ENCODE measurements at places on chromosomes 1 and 21.

- peak; percentile 84 for DNase-seq
Measured at GRCh38 chr1:15417059-15417934, 7.6 kb downstream of the EFHD2 start.

GRCh38 chr1:223304931-223305330 lies 59.0 kb downstream of the SUSD4 start:
- no peak for DNase-seq

DNA sequence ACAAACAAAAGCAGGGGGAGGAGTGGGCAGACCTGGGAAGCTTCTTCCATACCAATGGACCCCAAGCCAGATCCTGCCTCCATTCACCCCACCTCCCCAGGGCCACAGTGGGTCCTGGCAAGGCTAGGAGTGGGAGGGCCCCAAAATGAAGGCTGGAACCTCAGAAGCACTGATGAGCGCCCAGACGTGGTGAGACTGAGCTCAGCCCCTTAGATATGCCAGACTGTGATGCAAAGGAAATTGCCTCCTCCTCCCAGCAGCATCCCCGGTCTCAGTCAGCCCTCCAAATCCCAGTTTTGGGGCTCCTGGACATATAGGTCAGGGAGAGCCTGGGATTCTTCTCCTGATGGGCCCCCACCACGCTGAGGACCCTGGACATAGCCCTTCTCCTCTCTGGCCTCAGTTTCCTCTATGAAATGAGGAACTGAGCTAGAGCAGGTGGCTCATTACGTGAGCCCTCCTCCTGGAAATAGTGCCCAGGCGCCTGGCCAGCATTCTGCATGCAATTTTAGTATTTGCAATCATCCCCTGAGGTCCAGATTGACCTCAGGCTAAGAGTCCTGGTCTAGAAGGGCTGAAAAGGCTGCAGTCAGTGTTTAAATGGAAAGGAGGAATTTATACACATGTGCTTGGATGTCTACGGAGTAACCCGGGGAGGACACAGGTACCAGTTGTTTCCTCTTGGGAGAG lies 33.5 kb downstream of the RHBG start:
- no peak for DNase-seq

GRCh38 chr1:34597877-34598514 lies 156.9 kb upstream of the GJB5 start:
- peak; percentile 59 for DNase-seq

DNA sequence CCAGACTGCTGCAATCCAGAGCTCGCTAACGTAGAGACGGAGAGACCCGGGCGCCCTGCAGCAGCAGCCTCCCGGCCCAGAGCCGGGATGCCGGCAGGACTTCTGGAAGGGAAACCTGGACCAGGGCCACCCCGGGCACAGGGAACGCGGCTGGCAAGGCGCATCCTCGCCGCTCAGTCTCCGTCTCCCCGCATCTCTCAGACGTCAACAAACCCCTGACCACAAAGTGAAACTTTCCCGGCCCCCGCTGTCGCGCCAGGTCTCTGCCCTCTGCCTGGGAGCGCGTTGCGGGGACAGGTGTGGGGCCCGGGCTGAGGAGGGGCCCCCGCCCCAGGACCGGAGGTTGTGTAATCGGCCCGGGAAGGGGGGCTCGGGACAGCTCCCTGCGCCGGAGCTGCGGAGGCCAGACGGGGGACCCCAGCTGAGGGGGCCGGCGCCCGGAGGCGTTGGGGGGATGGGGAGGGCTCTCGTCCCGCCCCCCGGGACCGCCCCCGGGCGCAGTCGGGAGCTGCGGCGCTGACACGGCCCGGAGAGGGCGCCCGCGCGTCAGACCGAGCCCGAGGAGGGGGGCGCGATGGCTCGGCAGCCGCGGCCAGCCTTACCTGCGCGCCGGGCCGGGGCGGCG lies 116.6 kb upstream of the HIVEP3 start:
- peak; percentile 41 for DNase-seq

DNA sequence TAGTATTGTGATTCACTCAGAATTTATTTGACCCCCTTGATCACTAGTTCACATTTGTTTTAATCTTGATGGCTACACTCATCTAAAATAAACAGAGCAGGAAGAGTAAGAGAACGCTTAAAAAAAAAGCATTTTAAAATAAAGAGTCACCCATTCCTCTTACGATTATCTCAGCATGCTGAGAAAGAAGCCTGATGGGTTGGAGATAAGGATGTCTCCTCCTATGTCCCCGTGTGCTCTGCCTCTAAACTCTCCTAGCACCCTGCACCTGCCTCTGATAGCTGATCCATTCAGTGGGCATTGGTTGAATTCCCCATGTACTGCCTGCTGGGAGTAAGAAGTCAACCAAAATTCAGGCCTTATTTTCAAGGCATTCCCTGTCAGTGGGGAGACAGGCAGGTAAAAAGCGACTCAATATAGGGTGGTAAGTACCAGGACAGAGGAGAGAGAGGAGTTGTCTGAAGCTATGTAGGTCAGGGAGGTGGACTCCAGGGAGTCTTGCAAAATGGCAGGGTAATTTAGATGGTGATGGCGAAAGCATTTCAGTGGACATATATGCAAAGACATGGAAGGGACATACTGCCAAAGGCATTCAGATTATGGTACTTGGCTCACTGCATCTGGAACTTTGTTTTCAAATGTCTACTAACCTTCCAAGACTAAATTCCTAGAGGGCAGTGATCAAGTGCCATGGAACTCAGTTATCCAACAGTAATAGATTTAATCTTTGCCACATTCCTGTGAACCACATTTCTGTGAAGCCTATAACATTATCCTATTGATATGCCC lies 18.4 kb downstream of the ELAVL4 start:
- DNase-seq: no peak

- DNase-seq: no peak
Measured at GRCh38 chr1:64623750-64624191, 121.1 kb upstream of the RAVER2 start.

DNA sequence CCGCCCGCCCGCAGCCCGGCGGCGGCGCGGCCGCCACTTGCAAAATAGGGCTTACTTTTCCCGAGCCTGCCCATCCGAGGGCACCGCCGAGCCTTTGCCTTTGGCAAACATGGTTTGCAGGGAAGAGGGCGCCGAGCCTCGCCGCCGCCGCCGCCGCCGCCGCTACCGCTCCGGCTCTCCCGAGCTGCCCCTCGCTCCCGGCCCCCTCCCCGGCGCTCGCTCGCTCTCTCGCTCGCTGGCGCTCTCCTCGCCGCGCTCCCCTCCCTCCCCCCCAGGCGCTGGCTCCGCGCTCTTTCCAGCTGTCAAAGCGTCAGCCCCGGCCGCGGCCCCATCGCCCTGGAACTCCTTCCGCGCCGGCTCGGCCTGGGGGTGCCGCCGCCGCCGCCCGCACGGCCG lies 298 bp downstream of the SSBP3 start:
- DNase-seq: no peak

DNA sequence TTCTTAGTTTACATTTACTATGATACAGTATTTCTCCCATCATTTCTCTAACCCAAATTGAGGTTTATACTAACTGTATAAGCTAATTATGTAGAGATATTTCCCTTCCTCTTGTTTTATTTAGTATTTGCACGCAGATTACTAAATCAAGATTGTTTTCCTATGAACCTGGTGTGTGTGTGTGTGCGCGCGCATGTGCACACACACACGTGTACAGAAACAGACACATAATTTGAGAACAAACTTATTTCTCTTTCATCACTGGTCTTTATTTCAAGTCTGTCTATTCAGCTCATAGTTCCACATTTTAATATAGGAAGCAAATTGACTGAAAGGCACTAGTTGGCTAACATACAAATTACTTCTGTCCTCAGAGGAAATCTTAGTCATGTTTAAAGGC lies 19.7 kb upstream of the COL24A1 start:
- no peak for DNase-seq

DNA sequence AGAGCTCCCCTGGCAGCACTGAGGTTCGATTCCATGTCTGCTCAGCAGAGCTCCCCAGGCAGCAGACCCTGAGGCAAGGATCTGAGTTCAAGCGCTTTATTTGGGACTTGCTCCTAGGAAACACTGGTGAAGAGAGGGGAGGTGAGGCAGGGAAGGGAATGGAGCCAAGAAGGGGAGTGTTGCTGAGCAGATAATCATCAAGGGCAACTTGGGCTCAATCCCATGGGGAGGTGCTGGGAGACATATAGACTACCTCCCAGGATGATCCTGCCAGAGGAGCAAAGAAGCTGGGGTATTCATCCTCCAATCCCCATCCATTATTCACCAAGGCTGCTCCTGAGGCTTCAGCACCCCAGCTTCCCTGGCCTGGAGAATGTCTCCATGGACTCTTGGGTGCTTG lies 47.0 kb downstream of the GRIK3 start:
- no peak for DNase-seq

- DNase-seq: no peak
Measured at GRCh38 chr1:71783071-71783470, 499.3 kb downstream of the NEGR1 start.

DNA sequence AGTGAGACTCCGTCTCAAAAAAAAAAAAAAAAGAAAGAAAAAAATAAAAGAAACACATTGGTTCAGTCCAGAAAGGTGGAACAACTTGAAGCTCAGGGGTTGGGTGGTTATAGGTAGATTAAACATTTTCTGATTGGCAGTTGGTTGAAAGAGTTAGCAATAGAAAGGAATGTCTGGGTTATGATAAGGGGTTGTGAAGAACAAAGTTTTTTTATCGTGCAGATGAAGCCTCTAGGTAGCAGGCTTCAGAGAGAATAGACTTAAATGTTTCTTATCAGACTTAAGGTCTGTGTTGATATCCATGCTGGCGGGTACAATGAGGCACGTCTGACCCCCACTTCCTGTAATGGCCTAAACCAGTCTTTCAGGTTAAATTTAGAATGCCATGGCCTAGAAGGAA lies 45.0 kb upstream of the PDE9A start:
- no peak for DNase-seq

GRCh38 chr1:238485912-238486209 lies 595.1 kb upstream of the ZP4 start:
- DNase-seq: no peak

- DNase-seq: no peak
Measured at GRCh38 chr1:230246551-230246950, 179.5 kb downstream of the GALNT2 start.

- DNase-seq: no peak
Measured at GRCh38 chr1:160168016-160168415, 16.6 kb downstream of the ATP1A4 start.

DNA sequence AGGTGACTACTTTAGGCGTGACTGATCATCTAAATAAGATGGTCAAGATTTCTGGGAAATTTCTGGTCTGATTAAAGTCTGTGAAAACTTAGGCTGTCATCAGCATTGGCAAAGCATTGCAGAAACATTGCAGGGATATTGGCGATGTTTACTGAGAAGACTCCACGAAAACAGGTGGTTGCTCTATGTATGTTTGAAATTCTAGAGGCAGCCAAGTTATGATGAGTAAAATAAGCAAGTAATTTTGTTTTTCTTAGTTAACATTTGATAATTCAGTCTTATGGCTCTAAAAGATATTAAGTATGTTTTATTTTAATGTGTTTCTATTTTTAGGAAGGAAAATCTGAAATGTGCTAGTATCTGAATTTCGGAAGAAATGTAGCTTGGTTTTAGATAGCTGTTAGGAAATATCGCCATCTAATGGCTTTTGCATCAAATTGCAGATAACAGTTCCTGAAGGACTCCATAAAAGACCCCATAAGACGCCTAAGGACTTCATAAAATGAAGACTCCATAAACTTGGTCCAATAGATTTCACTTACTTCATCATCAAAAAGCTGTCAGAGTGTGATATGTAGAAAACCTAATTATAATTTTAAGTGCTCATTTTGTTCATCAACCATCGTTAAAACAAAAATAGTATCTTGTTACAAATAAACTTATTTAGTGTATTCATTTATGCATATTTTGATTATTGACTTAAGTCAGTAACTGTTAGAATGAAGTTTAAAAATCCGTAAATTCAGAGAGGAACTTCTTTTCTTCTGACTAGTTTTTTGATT lies 344.6 kb downstream of the RYR2 start:
- no peak for DNase-seq

- no peak for DNase-seq
Measured at GRCh38 chr1:232684371-232685105, 54.6 kb upstream of the SIPA1L2 start.

- DNase-seq: no peak
Measured at GRCh38 chr1:230072296-230072695, 5.3 kb downstream of the GALNT2 start.

DNA sequence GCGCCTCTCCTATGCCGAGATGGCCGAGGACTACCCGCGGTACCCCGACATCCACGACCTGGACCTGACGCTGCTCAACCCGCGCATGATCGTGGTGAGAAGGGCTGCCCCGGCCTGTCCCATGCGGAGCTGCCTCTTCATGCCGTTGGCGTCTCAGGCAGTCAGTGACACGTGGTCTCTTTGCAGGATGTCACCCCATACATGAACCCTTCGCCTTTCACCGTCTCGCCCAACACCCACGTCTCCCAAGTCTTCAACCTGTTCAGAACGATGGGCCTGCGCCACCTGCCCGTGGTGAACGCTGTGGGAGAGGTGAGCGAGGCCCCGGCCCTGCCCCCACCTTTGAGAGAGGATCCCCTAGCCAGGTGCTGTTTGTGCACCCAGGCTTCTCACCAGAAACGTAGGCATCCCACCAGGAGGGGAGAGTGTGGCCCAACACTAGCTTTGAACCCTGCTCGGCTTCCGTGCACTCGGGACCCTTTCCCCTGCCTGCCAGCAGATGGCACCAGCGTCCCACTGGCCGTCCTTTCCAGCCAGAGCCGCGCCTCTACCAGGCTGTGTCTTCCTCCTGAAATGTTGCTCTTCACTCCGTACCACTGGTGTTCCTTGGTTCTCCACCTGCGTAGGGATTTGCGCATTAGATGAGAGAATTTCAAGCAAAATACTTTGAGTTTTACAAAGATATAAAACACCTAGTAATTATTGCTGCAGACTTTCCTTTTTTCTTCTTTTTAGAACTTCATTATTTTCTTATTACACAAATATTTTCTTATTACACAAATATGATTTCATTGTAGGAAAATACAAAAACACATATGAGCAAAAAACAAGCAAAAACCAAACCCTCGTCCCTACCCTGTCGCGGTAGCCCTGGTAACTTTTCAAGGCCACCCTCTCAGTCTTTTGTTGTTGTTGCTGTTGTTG lies 9.0 kb downstream of the NPPA start:
- DNase-seq: peak; percentile 53

DNA sequence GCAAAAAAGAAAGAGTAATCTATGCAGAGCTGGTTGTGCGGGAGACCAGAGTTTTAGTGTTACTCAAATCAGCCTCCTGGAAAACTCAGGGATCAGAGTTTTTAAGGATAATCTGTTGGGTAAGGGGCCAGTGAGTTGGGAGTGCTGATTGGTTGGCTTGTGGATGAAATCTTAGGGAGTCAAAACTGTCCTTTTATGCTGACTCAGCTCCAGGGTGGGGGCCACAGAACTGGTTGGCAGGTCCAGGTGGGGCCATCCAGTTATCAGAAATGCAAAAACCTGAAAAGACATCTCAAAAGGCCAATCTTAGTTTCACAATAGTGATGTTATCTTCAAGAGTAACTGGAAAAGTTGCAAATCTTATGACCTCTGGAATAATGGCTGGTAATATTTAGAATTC lies 3.3 kb downstream of the EXTL2 start:
- DNase-seq: no peak
